ENCODE measurements at places on chromosomes 3 and 15. TPM values are rescaled to one million over a fixed set of nuclear protein-coding genes. Genes with fewer than 3 reads are reported as not detected.
A peak's percentile ranks its signal among the peaks of the same experiment; 100 is the strongest.

DNA sequence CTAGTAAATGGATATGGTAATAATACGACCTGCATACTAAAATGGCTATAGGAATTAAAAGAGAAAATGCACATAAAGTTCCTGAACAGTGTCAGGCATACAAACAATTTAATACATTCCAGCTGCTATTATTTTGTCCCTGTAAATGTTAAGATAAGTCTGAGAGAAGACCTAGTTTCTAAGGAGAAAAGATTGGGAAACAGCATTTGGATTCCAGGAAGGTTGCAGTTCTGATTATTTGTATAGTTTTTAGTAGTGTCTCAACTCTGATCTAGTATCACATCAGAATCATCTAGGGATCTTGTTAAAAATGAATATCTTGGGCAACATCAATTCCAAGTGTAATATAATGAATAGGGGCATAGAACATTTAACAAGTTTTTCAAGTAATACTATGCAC lies 905.7 kb downstream of the NSUN3 start:
- H3K4me1 ChIP-seq: no peaks in the 10 kb centered on the region
- H3K36me3 ChIP-seq: no peaks in the 10 kb centered on the region
- peak overlapping the region; percentile 52 for H3K27ac ChIP-seq
- H3K4me3 ChIP-seq: no peak overlapping the region
- H3K27me3 ChIP-seq: no peaks in the 10 kb centered on the region

The PAK6 gene
- 8.2 TPM for total RNA-seq

The CAMP gene
- not detected for total RNA-seq

The PSTPIP1 gene
- 3.5 TPM for total RNA-seq

- peaks cover 58% of the 10 kb centered on the region for H3K4me1 ChIP-seq
- H3K27me3 ChIP-seq: peaks cover 13% of the 10 kb centered on the region
- no peak for DNase-seq
- no peak overlapping the region for H3K4me3 ChIP-seq
- no peaks in the 10 kb centered on the region for H3K36me3 ChIP-seq
Measured at GRCh38 chr15:70262171-70262570, 164.5 kb upstream of the TLE3 start.

- H3K4me1 ChIP-seq: peaks cover 59% of the 10 kb centered on the region
- no peaks in the 10 kb centered on the region for H3K27me3 ChIP-seq
- no peak for DNase-seq
- H3K27ac ChIP-seq: peak overlapping the region; percentile 66
- no peak overlapping the region for H3K4me3 ChIP-seq
- H3K36me3 ChIP-seq: peaks cover 73% of the 10 kb centered on the region
Measured at GRCh38 chr15:89197503-89197971, 23.8 kb downstream of the RLBP1 start.

DNA sequence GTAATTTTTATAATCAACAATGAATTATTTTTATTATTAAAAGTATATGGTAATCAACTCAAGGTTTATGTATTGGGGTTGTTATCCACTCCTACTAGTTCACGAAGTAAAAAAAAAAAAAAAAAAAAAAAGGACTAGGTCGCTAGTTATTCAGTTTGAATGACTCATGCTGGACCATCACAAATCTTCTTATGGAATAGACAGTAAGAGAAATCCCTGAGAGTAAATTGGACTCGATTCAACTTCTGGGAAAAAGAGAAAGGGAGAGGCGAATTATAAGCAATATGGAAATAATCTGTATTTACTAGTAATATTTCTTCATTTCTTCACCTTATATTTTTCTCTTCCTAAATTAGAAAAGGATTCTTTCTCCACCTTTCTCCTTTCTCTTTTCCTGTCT lies 2.0 kb downstream of the MYEF2 start:
- no peak overlapping the region for H3K4me3 ChIP-seq
- no peaks in the 10 kb centered on the region for H3K36me3 ChIP-seq
- no peak for DNase-seq
- H3K27ac ChIP-seq: no peak overlapping the region

The FSTL1 gene
- 243 TPM for total RNA-seq

GRCh38 chr3:116314476-116314875 lies 130.8 kb downstream of the LSAMP start:
- H3K4me3 ChIP-seq: no peak overlapping the region
- no peaks in the 10 kb centered on the region for H3K27me3 ChIP-seq
- H3K36me3 ChIP-seq: no peaks in the 10 kb centered on the region
- H3K27ac ChIP-seq: no peak overlapping the region
- DNase-seq: no peak

- no peaks in the 10 kb centered on the region for H3K27me3 ChIP-seq
- H3K4me3 ChIP-seq: no peak overlapping the region
- DNase-seq: no peak
- no peak overlapping the region for H3K27ac ChIP-seq
- H3K36me3 ChIP-seq: no peaks in the 10 kb centered on the region
Measured at GRCh38 chr3:124094496-124094895, 102.6 kb upstream of the ROPN1 start.

DNA sequence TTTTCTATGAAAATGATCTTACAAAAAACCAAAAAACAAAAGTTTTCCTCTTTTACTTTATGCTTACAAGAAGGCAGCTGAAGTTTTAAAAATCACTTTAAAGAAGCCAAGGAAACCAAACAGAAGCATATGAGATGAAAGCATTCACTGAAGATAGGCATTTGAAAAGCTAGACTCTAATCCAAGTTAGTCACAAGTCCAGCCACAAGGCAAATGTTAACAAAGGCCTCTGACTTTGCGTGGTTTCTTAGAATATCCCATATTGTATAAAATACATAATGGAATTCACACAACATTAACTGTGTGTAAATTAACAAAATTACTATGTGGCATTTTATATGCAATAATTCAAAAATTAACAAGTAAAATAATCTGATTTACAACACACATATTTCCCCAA lies 17.7 kb downstream of the MRPL3 start:
- H3K27ac ChIP-seq: no peak overlapping the region
- H3K4me1 ChIP-seq: peaks cover 6% of the 10 kb centered on the region
- no peaks in the 10 kb centered on the region for H3K27me3 ChIP-seq
- H3K36me3 ChIP-seq: peaks cover 69% of the 10 kb centered on the region
- DNase-seq: no peak

The HTR3E gene
- not detected for total RNA-seq

GRCh38 chr3:61637088-61638051 lies 76.0 kb downstream of the PTPRG start:
- peak overlapping the region; percentile 84 for H3K27ac ChIP-seq
- peaks cover 65% of the 10 kb centered on the region for H3K4me1 ChIP-seq

GRCh38 chr3:53196575-53197407 lies 35.8 kb downstream of the PRKCD start:
- H3K36me3 ChIP-seq: no peaks in the 10 kb centered on the region
- no peaks in the 10 kb centered on the region for H3K27me3 ChIP-seq
- H3K27ac ChIP-seq: no peak overlapping the region
- no peak for DNase-seq
- H3K4me1 ChIP-seq: peaks cover 32% of the 10 kb centered on the region

DNA sequence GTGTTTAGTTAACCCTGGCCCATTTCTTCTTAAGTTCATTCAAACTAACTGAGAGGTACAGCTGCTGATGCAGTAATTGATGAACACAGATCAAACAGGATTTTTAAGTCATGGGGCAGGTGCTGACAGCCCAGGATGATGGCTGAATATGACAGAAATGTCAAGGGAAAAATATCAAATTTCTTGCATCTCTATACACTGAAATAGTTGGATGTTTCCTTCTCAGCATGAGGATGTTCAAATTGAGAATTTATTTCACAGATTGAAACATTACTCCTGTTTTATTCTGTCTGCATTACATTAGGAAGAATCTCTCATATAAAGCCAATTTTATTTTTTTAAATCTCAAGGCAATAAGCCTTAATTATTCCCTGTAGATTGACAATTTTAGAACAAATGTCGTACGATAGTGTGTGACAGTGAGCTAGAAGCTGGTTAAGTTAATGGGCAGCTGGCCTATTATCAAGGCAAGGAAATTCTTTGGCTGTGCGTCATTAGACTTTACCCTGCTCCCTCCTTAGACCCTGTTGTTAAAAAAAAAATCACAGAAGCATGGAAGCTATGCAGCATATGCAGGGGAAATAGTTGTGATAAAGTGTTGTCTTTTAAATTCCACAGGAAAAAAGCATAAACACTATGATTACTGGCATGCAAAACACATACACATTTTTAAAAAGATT lies 183.8 kb upstream of the KCNMB2 start:
- H3K36me3 ChIP-seq: no peaks in the 10 kb centered on the region
- H3K4me3 ChIP-seq: peak overlapping the region; percentile 19
- no peak for DNase-seq
- H3K4me1 ChIP-seq: peaks cover 31% of the 10 kb centered on the region
- no peak overlapping the region for H3K27ac ChIP-seq

The AP3B2 gene
- total RNA-seq: 0.80 TPM

DNA sequence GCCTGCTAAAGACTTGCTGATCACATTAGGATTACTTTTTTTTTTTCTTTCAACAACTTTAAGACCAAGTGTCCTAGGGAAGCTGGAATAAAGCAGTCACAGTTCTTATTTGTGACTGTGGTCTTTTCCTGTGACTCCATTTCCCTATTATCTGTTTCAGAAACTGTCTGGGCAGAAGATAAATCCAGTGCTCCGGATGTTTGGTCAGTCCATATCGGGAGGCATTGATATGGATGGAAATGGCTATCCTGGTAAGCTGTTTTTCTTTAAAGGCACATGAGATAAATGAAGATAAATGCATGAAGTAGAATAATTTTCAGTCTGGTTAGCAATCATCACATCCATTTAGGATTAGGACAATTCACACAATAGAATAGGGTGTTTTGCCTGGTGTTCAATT lies 338.3 kb upstream of the CTDSPL start:
- H3K27me3 ChIP-seq: no peaks in the 10 kb centered on the region
- peaks cover 77% of the 10 kb centered on the region for H3K36me3 ChIP-seq
- no peak for DNase-seq

The SLC51A gene
- total RNA-seq: not detected

- no peak for DNase-seq
- no peaks in the 10 kb centered on the region for H3K27me3 ChIP-seq
- no peaks in the 10 kb centered on the region for H3K36me3 ChIP-seq
- no peaks in the 10 kb centered on the region for H3K4me1 ChIP-seq
Measured at GRCh38 chr15:67305506-67305905, 50.9 kb downstream of the IQCH start.

The RBPMS2 gene
- 276 TPM for total RNA-seq

The P3H2 gene
- 0.82 TPM for total RNA-seq

GRCh38 chr15:48802867-48803266 lies 8.0 kb downstream of the CEP152 start:
- H3K4me1 ChIP-seq: peaks cover 10% of the 10 kb centered on the region
- H3K36me3 ChIP-seq: no peaks in the 10 kb centered on the region
- no peak overlapping the region for H3K4me3 ChIP-seq
- H3K27ac ChIP-seq: no peak overlapping the region
- no peaks in the 10 kb centered on the region for H3K27me3 ChIP-seq

GRCh38 chr15:65083262-65083701 lies 6.7 kb downstream of the KBTBD13 start:
- H3K27ac ChIP-seq: peak overlapping the region; percentile 93
- no peaks in the 10 kb centered on the region for H3K36me3 ChIP-seq
- H3K27me3 ChIP-seq: peaks cover 8% of the 10 kb centered on the region
- H3K4me3 ChIP-seq: no peak overlapping the region
- H3K4me1 ChIP-seq: peaks cover 96% of the 10 kb centered on the region

GRCh38 chr3:181630853-181631252 lies 80.9 kb upstream of the SOX2 start:
- no peak for DNase-seq
- no peaks in the 10 kb centered on the region for H3K36me3 ChIP-seq
- H3K27me3 ChIP-seq: no peaks in the 10 kb centered on the region
- H3K4me3 ChIP-seq: no peak overlapping the region

The PARP15 gene
- total RNA-seq: 0.80 TPM

The DPPA2 gene
- total RNA-seq: not detected

The TRAIP gene
- 0.63 TPM for total RNA-seq

DNA sequence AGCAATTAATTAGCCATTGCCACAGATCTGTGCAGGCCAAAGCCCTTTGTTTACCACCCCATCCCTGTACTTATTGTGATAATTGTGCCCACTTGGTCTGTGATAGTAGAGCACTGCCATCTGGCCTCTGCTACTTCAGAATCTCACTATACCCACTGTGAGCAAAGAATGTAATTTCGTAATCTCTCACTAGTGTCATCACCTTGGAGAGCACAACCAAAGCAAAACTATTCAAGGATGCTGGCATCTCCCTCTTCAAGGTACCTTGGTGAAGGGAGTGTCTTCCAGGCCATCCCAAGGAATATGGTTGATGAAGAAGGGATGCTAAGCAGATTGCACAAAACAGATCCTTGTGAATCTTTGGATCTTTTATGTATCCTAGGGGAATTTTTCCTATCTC lies 34.7 kb upstream of the NOX5 start:
- H3K4me1 ChIP-seq: no peaks in the 10 kb centered on the region
- H3K4me3 ChIP-seq: no peak overlapping the region
- no peaks in the 10 kb centered on the region for H3K36me3 ChIP-seq
- H3K27ac ChIP-seq: no peak overlapping the region

- no peaks in the 10 kb centered on the region for H3K36me3 ChIP-seq
- H3K27ac ChIP-seq: no peak overlapping the region
- peaks cover 8% of the 10 kb centered on the region for H3K4me1 ChIP-seq
- no peaks in the 10 kb centered on the region for H3K27me3 ChIP-seq
- no peak overlapping the region for H3K4me3 ChIP-seq
Measured at GRCh38 chr15:82944821-82945220, 7.7 kb downstream of the HOMER2 start.

- H3K4me1 ChIP-seq: peaks cover 87% of the 10 kb centered on the region
- no peak overlapping the region for H3K4me3 ChIP-seq
- H3K27ac ChIP-seq: peak overlapping the region; percentile 76
- H3K27me3 ChIP-seq: no peaks in the 10 kb centered on the region
- H3K36me3 ChIP-seq: no peaks in the 10 kb centered on the region
- no peak for DNase-seq
Measured at GRCh38 chr3:69787436-69788168, 48.3 kb downstream of the MITF start.

DNA sequence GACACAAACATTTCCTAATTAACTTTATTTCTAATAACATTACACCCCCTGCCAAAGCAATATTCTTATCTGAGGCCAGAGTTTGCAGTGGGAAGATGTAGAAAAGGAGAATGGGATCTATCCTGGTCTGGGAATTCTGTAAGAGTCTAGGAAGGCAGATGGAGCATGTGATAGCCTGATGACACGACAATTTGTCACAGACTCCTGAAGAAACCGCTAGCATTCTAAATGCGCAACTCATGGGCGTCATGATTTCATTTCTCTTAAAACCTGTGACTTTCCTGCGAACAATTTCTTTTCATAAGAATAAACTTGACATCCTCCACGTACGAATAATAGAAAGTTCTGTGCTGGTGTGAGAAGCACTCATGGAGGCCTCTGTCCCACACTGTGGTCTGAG lies 72.9 kb upstream of the ATP10A start:
- H3K4me3 ChIP-seq: no peak overlapping the region
- H3K27me3 ChIP-seq: peaks cover 24% of the 10 kb centered on the region
- peaks cover 10% of the 10 kb centered on the region for H3K4me1 ChIP-seq

The ANKUB1 gene
- total RNA-seq: not detected

The RFTN1 gene
- total RNA-seq: 22.9 TPM

DNA sequence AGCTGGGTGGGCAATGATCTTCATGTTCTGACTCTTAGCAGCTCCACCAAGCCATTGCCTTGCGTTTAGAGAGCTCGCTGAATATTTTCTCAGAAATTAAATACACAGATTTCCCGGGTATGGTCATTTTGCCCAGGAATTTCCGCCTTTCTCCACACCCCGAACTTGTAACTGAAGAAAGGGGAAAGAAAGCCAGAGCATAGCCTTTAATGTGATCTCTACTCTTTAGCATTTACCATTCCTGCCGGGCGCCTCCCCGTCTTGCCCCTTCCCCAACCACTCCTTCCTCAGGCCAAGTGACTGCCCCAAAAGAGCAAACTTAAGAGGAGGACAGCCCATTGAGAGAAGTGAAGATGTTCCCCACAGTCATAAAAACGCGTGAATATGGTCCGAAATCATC lies 53.1 kb downstream of the LMCD1 start:
- H3K27ac ChIP-seq: peak overlapping the region; percentile 58
- peaks cover 52% of the 10 kb centered on the region for H3K36me3 ChIP-seq
- H3K27me3 ChIP-seq: no peaks in the 10 kb centered on the region

The PCSK6 gene
- total RNA-seq: 28.6 TPM
